SHP77 treated with DMSO at 0.1 percent for 48 hours (cell line): ENCODE measurements at places on chromosomes 4 and X.
A peak's percentile ranks its signal among the peaks of the same experiment; 100 is the strongest.

GRCh38 chr4:13174001-13174400 is 310.1 kb downstream of the RAB28 start:
- no peak for DNase-seq

GRCh38 chr4:78644744-78645330 is 93.3 kb downstream of the ANXA3 start:
- DNase-seq, result peak; percentile 37

DNA sequence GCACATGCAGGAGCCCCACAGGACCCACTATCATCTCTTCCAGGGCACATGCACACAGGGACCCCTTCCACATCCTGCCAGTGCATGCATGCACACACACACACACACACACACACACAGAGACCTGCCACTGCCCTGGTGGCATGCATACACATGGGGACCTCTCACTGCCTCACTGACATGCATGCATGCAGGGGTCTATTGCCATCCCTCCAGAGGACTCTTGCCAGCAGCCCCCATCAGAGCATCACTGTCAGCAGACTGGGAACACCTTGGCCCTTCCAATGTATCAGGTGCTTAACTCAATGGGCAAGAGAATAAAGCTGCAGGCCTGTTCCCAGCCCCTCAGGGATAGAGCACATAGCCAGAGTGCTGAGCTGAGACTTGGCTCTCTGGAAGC is 433.6 kb upstream of the PPP1R2C start:
- no peak for DNase-seq

DNA sequence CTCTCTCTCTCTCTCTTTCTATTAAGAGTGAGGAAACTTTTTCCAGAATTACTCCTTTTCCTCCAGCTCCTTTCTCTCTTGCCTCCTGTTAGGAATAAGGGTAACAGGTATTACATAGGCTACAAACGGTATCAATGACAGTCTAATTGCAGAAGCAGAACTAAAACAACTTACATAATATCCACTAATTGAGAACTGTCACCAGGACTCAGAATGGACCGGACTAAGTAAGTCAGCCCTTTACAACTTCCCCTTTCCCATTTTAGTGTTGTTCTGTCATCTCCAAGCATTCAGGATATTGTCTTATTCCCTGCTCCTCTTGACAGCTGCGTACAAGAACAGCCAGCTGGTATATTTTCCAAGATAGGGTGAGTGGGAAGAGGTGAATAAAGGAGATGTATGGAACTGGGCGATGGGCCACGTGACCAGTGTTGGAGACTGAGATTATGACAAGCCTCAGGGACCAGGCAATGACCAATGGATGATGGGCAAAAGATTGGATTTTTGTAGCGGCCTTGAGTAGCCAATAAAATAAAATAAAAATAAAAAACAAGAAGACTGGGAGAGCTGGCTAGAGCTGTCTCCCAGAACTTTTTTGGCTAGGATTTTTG is 2.3 kb upstream of the FNIP2 start:
- DNase-seq, result no peak

GRCh38 chrX:1423215-1423614 is 29.5 kb downstream of the ASMTL start:
- DNase-seq, result no peak

GRCh38 chrX:39563178-39563577 is 534.6 kb downstream of the BCOR start:
- DNase-seq, result no peak

GRCh38 chrX:34467437-34467836 is 189.6 kb downstream of the TMEM47 start:
- no peak for DNase-seq

- no peak for DNase-seq
Measured at GRCh38 chr4:188297873-188298272, 158.6 kb downstream of the TRIML1 start.

- DNase-seq, result no peak
Measured at GRCh38 chr4:128686810-128687209, 122.7 kb upstream of the JADE1 start.

DNA sequence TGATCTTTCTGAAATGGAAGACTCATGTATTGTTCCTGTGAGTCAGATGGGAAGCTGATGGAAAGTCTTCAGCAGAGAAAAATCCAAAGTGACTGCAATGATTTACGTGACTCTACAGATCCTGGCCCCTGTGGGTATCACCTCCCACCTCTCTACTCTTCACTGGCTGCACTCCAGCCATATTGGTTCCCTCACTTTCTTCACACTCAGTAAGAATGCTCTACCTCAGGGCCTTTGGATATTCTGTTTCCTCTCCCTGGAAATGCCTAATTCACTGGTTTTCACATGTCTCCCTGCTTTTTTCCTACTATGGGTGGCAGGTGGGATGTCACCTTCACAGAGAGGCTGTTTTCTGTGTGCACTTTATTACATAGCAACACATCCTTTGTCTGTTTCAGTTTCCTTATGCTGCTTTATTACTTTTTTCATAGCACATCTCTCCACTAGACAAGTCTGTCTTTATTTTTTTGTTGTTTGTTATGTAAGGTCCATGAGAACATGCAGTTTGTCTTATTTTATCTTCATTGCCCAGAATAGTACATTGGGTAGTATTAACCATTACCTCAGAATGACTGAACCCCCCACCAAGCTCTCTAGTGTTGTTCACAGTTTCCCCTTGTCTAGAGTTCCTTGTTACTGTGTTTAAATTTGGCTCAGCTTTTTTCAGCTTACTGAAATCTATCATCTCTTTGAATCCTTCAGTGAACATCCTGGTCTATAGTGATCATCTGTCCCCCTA is 57.6 kb upstream of the CLNK start:
- DNase-seq, result no peak

DNA sequence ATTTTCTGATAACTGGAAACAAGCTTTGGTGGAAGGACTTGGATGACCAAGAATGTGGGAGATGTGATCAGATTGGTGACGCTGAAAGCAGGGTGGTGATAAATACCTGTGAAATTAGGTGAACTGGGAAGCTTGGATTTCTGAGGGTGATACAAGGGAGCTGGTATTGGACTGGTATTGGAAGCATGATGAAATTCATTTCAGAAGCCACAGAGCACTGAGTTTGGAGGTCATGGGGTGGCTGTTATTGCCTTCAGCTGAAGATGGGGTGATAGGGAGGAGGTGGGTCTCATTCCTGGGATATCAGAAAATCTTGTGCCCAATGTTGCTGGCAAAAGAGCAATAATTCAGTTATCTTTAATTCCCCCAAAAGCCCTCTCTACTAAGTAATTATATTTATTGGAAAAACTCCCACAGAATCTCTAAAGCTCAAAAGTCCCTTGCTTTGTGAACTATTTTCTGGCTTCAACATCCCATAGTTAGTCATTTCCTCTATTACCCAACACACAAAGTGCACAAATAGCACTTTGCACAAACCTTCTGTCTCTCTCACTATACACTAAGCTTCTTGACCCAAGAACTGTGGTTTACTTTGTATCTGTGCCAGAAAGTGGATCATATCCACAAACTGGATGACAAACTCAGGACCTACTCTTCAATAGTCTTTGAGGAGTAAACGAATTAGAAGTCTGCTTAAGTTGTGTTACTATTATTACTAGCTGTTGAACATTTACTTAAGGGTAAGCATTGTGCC is 23.1 kb upstream of the CAMK2D start:
- DNase-seq, result no peak

- no peak for DNase-seq
Measured at GRCh38 chr4:164345756-164346155, 408.2 kb upstream of the SMIM31 start.

DNA sequence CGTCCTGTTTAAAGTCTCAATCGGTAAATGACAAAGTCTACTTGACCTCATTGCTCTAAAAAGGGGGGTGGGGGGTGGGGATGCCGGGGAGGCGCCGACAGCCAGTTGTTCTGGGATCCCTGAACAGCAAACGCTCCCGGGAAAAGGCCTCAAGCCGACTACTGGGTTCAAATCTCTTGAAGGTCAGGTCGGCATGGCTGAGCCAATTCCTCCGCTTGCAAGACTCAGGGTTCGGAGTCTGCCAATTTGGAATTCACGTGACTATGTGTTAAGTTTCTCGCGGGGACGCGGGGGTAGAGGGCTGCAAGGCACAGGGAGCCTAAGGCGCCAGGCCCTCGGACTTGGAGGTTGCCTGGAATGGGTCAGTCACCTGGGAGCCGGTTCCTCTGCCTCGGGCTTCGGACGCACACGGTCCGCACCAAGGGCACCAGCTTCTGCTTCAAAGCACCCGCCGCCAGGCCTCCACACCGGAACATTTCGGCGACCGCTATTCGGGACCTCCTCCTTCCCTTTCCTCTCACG is 399 bp downstream of the AIFM1 start:
- no peak for DNase-seq
